ENCODE measurements at places on chromosomes 5 and 9.

GRCh38 chr5:18036531-18036930 is 402.3 kb downstream of the TAF11L14 start:
- DNase-seq = no peak

DNA sequence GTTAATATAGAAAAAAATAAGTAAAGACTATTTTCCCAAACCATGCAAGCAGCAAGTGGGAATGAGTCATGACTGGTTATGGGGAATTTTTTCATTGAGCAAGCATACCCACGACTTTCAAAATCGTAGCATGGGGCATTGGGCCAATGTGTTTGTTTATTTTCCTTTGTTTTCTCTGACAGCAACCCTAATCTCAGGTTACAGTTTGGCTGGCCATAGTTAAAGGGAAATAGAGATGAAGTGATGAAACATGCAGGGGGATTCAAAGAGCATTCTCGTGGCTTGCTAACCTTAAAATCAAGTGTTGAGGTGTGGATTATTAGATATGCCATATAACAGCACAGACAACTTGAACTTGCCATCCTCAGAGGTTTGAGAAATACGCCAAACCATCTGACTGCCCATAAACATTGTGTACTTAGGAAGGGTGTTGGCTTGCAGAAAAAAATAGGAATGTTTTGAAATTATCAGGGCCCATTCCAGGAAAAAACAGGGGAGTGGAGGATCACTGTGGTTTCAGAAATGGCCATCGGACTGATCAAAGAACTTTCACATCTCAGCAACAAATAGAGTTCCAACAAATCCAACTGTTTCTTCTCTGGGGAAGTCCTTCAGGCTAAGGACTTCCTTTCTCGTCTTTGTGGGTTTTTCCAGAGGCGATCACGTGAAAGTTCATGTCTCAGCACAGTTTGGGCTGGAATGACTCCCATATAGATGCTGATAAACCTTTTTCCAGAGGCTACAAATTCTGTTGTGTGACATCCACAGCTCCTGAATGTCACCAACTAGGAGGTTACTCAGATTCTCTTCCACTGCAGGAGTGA is 259.1 kb downstream of the SYK start:
- no peak for DNase-seq

GRCh38 chr9:134128727-134129679 is 6.9 kb upstream of the WDR5 start:
- no peak for DNase-seq

DNA sequence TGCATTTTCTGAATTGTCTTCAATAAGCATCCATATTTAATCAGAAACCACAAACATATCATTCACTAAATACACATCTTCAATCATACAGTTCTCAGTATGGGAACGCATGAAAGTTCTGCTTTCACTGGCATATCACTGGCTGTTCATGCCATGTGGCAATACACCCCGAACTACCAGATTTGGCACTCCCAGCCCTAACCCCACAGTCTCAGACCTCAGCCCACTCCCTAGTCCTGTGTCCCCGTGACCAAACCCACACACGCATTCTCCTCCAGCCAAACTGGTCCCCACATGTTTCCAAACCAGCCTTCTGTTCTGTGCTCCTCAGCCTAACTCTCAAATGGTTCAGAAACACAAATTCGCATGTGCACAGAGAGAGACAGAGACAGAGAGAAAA is 20.6 kb downstream of the KCNMB1 start:
- no peak for DNase-seq

DNA sequence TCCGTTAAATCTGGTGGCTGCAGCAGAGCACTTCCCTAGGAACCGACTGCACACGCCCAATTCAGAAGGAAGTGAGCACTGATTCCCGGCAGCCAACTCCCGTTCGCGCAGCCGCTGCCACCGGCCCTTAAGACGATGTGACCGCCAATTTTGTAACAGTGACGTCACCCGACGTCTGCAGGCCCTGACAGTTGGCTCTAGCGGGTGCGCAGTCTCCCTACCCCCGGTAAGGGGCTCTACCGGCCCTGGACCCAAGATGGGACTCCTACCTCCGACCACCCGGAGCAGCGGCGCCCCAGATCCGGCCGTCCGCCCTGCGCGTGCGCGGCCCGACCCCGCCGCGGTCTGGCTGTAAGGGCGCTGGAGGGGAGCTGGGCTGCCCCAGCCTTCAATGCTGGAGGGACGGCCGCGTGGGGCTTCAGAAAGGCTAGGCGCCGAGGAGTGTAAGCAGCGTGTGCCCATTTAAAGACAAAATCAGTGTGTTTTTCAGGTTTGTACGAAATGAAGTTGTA is 19.1 kb downstream of the DNAJA1 start:
- DNase-seq = peak; percentile 22

DNA sequence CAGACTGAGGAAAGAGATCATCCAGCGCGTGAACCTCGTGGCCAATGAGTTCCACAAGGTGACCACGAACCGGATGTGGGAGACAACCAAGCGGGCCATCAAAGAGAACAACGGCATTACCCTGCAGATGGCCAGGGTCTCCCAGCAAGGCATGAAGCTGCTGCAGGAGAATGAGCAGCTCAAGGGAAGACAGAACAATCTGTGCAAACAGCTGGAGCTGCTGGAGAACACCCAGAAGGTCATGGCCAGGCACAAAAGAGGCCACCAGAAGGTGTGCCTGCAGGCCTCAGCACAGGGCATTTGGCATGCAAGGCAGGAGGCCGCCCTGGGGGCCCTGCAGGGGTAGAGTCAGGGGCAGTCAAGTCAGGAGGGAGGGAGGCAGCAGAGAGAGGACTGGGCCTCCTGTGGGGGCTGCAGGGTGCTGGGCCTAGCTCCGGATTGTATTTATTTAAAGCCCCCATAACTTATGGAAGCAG is 4.2 kb downstream of the PTRH1 start:
- no peak for DNase-seq

GRCh38 chr5:14249258-14250082 is 106.3 kb downstream of the TRIO start:
- DNase-seq = no peak

- DNase-seq = no peak
Measured at GRCh38 chr5:140255460-140256157, 47.3 kb downstream of the PFDN1 start.

GRCh38 chr5:179185256-179185940 is 125.2 kb downstream of the ZNF354C start:
- no peak for DNase-seq

DNA sequence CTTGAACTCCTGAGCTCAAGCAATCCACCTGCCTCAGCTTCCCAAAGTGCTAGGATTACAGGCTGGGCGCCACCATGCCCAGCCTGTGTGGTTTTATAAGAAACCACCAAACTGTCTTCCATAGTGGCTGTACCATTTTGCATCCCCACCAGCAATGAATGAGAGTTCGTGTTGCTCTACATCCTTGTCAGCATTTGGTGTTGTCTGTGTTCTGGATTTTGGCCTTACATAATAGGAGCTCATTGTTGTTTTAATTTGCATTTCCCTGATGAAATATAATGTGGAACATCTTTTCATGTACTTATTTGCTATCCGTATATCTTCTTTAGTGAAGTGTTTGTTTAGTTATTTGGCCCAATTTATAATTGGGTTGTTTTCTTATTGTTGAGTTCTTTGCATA is 29.8 kb downstream of the PHF2 start:
- no peak for DNase-seq

DNA sequence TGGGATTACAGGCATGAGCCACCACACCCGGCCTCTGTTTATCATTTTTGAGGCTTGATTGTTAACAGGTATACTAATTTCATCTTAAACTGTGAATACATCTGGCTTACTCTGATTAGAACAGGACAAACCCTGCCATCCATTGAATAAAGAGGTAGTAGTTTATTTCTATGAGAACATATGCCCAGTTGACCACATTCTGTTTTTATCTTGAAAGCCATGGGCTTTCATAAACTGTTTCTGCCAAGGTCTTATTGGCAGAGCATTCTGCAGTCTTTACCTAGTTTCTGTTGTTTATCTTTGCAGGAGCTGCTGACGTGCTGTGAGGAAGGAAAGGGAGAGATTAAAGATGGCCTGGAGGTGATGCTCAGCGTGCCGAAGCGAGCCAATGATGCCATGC is 184.9 kb upstream of the OTULINL start:
- DNase-seq = no peak

GRCh38 chr9:109759589-109759988 is 20.4 kb upstream of the PALM2AKAP2 start:
- DNase-seq = no peak

- no peak for DNase-seq
Measured at GRCh38 chr9:92749071-92749933, 15.3 kb downstream of the BICD2 start.

DNA sequence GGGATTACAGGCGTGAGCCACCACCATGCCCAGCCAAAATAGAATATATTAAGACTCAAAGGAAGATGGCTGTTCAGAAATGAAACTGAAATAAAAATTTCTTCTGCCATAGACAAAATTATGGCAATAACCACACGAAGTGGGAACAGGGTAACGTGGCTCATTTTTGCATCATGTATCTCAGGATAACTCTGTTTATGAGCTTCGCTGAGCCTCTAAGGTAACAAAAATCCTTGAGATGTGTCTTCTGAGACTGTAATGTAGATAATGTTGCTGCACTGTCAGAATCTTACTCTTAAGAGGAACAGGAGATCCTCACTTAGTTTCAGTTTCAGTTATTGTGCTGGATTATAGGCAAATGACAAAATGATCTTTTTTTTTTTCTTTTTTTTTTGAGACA is 153.8 kb downstream of the GOLPH3 start:
- no peak for DNase-seq

GRCh38 chr9:68871236-68871635 is 142.7 kb downstream of the PRKACG start:
- DNase-seq = no peak

- DNase-seq = no peak
Measured at GRCh38 chr5:127369796-127370195, 79.2 kb downstream of the MEGF10 start.

DNA sequence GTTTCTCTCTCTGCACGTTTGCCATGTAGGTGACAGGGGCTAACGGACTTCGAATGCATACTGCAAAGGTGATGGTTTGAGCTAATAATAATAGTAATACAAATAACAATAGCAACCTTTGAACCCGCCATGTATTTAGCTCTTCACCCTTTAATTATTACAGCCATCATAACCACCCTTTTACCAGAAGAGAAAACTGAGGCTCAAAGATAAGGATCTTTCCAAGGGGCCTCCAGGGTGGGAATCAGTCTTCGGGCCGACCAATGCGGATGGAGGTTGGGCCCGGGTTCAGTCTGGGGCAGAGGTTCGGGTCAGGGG is 494 bp downstream of the CDKN2AIPNL start:
- DNase-seq = no peak

GRCh38 chr5:102223542-102224477 is 72.3 kb downstream of the SLCO4C1 start:
- DNase-seq = no peak

GRCh38 chr9:32866273-32866672 is 82.9 kb downstream of the TMEM215 start:
- DNase-seq = no peak

DNA sequence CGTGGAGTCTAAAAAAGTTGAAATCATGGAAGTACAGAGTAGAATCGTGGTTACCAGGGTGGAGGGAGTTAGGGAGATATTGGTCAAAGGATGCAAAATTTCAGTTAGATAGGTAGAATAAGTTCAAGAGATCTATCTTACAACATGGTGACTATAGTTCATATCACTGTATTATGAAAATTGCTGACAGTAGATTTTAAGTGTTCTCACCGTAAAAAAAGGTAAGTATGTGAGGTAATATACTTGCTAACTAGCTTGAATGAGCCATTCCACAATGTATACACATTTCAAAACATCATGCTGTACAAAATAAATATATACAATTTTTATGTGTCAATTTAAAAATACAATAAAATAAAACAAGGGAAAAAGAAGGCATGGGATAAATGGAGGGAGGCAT is 392.1 kb downstream of the CAAP1 start:
- DNase-seq = no peak

DNA sequence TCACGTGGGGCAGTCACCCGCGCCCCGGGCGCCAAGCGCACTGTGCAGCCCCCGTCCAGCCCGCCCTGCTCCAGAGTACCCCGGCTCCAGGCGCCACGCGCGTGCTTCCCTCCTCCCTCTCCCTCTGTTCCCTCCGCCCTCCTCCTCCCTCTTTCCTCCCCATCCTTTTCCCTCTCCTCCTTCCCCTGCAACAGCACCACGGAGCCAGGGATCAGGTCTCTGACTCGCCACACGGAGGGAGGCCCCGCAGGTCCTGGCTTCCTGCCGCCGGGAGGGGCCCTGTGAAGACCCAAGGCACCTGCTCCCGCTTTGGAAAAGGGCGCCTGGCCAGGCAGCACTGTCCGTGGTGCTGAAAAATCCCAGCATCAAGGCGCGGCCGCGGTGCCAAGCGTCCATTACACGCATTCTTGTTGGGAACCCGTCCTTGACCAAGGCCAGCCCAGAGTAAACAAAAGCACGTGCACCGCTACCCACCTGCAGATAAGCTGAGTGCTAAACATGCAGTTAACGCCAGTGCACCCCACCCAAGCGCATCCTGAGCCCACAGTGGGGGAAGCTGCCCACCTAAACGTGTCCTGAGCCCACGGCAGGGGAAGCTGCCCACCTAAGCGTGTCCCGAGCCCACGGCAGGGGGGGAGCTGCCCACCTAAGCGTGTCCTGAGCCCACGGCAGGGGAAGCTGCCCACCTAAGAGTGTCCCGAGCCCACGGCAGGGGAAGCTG is 21.7 kb downstream of the SLC6A18 start:
- DNase-seq = no peak

- no peak for DNase-seq
Measured at GRCh38 chr5:76700571-76700970, 15.4 kb upstream of the F2R start.

DNA sequence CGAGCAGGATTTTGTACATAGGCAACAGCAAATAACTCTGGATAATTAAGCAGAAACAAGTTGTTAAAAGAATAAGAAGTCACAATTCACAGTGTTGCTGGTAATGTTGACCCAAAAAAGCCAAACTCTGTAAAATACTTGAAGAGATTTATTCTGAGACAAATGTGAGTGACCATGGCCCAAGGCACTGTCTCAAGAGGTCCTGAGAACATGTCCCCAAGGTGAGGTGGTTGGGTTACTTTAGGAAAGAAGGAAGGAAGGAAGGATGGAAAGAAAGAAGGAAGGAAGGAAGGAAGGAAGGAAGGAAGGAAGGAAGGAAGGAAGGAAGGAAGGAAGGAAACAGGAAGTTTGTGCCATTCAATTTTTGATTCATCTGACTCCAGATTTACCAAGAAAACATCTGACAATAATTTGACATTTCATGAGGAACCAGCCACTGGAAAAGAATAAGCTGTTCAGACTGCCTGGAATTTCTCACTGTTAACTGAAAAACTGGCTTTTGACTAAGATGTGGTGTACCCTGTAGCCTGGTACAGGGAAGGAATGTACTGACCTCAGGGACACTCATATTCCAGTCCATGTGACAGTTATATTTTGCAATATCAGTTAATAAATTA is 295.9 kb upstream of the TNC start:
- DNase-seq = no peak

- no peak for DNase-seq
Measured at GRCh38 chr9:89026876-89027275, 35.6 kb downstream of the S1PR3 start.

- DNase-seq = no peak
Measured at GRCh38 chr9:113152699-113153098, 1.9 kb downstream of the SLC31A2 start.

Data from stimulated activated CD8-positive, alpha-beta memory T cell treated with anti-CD3 and anti-CD28 coated beads, Interleukin-4, amount 100 ng/mL, for 1 hour (primary cell).